ENCODE measurements at places on chromosomes 4 and X. TPM values are rescaled to one million over a fixed set of nuclear protein-coding genes. Genes with fewer than 3 reads are reported as not detected.

GRCh38 chr4:145842224-145842887 lies 96.3 kb downstream of the ZNF827 start:
- DNase-seq: no peak

GRCh38 chr4:2339458-2340271 lies 77.8 kb upstream of the MXD4 start:
- DNase-seq: no peak

DNA sequence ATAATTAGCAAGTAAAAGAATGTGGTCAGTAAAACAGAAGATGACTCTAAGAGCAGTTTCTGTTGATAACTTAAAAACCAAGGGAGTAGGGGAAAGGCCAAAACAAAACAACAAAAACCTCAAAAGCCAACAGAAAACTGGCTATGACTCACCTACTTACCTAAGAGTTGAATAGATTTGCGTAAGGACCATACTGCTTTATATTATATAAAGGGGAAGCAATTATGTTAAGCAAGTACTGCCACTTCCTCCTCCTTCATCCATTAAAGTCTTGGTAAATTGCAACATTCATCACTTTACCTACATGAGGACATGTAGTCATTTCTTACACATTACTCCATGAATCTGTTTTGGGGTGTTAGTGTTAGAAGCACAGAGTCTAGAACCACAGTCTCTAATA lies 85.9 kb upstream of the FAM47A start:
- DNase-seq: no peak

DNA sequence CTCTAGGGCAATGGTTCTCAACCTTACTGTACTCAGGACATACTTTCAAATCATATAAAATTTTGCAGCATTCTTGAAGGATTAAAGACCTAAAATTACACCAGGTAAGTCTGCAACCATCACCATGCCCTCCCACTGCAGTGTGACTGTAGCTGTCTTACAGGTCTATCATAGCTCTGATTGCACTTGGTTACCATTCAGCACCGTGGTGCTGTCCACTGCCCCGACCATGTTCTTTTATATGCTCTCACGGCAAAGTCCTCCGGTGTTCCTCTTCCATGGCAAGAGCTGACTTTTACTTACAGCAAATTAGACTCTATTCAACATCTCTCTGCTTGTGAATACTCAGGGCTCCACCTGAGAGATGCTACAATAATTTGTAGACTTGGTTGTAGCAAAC lies 11.5 kb downstream of the CRMP1 start:
- DNase-seq: no peak

GRCh38 chr4:964346-965025 lies 8.9 kb downstream of the DGKQ start:
- no peak for DNase-seq

DNA sequence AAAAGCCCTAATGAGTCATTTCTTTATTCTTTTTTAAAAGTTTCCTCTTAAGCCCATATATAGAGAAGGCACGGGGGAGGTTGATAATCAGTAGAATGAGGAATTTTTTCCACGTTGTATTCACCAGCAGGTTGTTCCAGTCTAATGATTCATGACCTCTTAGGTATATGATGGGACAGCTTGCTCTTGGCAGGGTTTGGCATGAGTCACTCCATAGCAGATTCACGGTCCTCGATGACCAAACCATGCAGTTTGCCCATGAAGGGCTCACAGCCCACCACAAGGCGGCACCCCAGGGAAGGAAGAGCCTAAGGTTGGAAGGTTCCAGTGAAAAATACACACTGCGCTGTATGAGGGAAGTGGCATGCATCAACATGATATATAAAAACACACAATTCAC lies 623.8 kb upstream of the DIPK2B start:
- no peak for DNase-seq

The PLXNB3 gene
- 16.2 TPM for total RNA-seq

The SGMS2 gene
- total RNA-seq: 1.6 TPM
